ENCODE measurements at places on chromosomes 12 and 14.

DNA sequence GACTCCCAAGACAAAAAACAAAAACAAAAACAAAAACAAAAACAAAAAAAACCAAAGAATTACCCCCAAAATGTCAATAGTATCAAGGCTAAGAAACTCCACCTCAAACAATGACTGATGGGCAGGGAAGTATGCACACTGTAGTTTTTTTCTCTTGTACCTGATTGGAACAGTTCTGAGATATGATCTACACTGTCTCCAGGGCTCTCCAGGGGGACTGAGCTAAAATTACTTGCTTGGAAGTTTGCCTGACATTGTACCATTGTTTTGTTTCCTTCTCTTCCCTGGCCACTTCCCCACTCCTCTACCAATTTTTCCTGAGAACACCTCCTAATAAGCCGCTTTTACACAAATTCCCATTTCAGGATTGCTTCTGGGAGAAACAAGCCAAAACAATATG lies 22.3 kb upstream of the CATSPERB start:
- DNase-seq: no peak

DNA sequence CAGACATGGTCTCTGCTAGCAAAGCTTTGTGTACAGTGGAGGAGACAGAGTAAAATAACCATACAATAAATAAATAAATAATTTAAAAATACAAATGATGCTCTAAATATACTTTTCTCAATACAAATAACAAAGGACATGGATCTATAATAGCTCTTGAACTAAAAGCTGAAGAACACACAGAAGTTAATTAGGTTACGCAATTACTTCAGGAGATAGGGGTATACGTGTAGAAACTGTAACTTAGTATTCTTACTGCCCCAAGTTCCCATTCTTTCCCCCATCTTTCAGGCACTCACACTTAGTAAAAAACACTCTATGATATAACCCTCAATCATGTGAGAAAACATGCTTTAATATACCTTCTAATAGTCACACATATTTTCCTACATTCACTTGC lies 44.2 kb downstream of the INSM2 start:
- no peak for DNase-seq

DNA sequence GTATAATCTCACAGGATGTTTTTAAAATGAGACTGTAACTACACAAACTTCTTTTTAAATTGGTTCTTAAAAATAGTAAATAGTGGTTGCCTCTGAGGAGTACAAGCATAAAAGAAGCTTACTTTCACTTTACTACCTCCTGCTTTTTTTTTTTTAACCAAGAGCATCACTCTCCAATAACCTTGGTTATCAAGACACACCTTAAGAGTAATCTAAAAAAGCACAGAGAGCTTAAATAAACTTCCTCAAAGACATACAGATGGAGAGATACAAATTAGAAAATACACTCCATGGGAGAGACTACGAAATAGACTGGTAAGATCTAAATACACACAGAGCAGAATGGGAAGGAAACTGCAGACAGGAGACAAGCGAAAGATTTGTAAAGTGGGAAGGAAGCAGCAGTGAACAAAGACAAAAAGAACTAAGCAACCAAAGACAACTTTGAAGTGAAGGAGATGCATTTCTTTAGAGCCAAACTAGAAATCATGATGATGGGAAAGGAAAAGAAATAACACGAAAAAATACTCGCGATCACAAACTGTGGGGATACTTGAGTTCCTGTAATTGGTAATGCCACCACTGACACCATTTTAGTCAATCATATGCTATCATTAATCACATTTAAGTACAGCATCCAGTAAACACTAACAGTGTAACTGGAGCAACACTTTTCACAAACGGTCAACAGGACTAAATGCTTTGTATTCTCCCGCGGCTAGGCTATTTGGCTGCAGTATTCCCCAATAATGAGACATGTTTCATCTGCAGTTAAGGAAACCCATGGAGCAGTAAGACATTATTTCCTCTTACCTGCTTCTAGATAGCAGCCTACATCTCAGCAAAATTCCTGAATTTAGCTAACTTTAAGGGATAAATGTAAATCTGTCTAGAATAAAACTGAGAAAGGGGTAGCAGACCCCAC lies 8.2 kb downstream of the SINHCAF start:
- no peak for DNase-seq

DNA sequence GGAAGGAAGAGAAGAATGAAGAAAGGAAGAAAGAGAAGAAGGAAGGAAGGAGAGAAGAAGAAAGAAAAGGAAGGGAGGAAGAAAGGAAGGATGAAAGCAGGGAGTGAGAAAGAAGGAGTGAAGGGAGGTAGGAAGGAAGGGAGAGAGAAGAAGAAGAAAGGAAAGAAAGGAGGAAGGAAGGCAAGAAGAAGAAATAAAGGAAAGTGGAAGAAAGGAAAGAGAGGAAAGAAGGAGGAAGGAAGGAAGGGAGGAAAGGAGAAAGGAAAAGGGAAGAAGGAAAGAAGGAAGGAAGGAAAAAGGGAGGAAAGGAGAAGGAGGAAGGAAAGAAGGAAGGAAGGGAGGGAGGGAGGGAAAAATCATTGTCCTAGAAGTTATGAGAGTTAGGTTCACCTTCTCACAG lies 696.6 kb upstream of the TMEM132C start:
- DNase-seq: no peak

DNA sequence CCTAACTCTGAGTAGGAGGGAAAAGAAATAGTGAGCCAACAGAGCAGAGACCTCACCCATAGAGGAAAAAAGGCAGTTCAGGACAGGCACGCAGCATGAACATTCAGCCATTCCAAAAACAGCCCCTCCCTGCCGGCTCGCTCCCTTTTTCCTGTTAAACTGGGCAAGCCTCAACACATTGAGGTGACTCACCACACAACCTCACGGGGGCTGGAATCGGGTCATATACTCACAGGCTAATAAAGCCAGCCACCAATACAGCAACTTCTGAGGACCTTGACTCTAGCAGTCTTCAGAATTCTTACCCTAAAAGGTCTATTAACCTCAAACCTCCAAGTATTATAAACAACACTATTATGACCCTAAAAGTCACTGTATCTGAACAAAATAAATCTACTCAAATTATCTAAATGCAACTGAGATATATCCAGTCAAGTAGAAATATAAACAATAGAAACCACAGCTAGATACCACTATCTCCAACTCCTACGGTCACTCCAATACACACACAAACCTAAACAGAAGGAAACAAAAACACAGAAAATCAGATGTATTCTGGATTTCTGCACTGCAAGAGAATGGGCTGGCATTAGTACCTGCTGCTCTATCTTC lies 6.3 kb downstream of the YBX3 start:
- peak; percentile 85 for DNase-seq

- no peak for DNase-seq
Observed at GRCh38 chr12:117091758-117092510, 7.3 kb downstream of the TESC start.
